ENCODE measurements at places on chromosomes 3 and 15.

GRCh38 chr3:112084980-112085705 is 1.0 kb upstream of the C3orf52 start:
- DNase-seq = no peak

- no peak for DNase-seq
Observed at GRCh38 chr3:35986161-35986560, 346.8 kb downstream of the ARPP21 start.

- DNase-seq = no peak
Observed at GRCh38 chr3:3800685-3801493, 1.7 kb downstream of the LRRN1 start.

DNA sequence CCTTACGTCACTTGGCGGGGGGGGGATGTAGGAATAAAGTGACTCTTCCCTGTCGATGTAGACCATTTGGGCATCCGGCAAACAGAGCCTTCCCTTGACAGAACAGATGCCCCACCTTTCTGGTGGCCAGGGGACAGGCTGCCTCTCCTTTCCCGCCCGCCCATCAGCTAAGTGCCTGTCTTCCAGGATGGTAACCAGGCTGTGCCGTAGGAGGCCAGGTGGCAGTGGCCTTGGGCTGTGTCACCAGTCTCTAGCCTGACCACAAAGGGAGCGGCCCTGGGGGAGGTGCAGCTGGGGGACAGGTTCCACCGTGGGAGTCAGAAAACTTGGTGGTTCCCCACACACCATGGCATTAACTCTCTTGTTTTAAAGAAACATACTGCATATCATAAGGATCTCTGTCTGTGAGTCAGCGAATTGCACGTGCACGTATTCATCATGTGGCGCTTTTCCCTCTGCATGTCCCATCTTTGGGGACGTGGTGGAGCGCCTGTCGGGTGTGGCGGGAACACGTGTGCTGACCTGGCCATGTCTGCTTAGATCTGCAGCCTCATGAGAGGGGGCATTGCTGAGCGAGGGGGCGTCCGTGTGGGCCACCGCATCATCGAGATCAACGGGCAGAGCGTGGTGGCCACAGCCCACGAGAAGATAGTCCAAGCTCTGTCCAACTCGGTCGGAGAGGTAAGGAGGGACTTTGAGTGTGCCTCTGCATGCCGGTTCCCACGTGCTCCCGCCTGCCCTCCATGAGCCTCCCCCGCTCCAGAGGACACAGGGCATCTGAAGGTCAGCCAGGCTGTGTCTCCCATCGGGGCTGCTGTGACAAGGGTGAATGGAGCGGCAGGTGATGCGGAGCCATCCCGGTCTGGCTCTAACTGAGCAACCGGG is 156.0 kb downstream of the NSMCE3 start:
- no peak for DNase-seq

DNA sequence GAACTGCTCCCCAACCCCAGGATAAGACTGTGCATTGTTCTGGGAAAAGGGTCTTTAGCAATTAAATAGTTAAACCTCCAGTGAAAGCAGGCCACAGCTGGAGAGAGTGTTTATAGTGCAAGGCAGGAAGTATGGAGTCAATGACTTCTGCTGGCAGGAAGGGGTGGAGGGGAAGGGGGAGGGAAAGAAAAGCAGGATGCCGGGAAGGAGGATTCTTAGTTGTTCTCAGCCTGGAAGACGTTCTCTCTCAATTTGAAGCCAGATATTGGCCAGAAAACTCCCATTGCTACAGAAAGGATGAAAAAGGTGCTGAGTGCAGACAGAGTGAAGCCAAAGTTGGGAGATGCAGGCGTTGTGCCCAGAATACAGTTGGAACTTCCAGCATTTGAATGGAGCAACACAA is 35.7 kb upstream of the ACTL6A start:
- DNase-seq = no peak

DNA sequence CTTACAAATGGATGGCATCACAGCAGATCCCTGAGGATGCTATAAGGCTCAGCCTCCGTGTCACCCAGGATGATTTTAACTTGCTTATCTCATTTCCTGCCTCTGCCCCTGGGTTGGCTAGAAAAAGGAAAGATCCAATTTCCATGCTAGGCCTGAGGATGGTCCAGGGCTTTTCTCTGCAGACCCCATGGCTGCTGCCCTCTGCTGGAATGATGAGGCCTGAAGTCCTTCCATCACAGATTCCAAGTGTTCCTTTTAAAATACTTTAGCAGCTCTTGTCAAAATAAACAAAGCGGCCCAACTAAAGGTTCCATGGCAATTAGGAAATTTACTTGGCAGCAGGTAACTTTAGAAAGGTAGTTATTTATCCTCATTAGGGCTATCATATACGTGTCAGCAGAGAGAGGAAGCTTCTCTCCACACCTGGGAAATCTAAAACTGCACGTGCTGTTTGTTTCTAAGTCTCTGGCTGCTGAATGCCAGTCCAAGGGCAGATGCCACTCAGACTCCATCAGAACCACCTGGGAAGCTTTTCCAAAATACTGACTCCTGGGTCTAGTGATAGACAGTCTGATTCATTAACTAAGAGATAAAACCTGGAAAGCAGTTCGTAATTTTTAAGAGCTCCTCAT is 401.9 kb upstream of the IL12A start:
- peak; percentile 23 for DNase-seq

- DNase-seq = no peak
Observed at GRCh38 chr3:27289769-27290413, 79.3 kb downstream of the NEK10 start.

DNA sequence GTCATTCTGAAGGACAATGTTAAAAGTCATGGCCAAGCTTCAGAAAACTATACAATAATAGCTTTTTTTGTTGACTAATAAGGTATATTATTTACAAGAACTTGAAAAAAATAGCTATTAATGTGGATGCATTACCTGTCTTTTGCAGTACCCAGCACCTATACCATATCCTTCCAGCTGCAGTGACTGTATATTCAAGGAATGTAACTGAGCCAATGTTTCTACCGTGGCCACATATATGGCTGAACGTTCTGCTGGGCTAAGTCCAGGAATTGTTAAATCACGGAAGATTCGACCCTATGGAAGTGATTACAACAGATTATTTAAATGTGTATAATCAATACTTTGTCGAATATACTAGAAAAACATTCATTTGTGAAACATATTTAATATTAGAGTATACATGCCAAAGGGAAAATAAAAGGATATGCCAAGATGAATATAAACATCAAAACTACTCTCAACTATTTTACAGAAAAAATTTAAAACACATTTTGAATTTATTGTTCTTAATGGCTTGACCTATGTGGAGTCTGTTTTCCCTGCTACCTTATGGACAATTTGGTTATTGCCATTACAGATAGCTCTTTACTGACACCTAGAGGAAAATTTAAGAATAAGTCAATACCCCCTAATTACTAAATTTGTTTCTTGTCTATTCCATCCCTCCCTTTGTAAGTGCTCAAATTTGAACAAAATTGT is 17.6 kb downstream of the ACAD11 start:
- no peak for DNase-seq

GRCh38 chr3:56147354-56147753 is 320.9 kb downstream of the ERC2 start:
- DNase-seq = no peak

GRCh38 chr15:81880833-81881232 is 165.0 kb downstream of the MEX3B start:
- DNase-seq = no peak

DNA sequence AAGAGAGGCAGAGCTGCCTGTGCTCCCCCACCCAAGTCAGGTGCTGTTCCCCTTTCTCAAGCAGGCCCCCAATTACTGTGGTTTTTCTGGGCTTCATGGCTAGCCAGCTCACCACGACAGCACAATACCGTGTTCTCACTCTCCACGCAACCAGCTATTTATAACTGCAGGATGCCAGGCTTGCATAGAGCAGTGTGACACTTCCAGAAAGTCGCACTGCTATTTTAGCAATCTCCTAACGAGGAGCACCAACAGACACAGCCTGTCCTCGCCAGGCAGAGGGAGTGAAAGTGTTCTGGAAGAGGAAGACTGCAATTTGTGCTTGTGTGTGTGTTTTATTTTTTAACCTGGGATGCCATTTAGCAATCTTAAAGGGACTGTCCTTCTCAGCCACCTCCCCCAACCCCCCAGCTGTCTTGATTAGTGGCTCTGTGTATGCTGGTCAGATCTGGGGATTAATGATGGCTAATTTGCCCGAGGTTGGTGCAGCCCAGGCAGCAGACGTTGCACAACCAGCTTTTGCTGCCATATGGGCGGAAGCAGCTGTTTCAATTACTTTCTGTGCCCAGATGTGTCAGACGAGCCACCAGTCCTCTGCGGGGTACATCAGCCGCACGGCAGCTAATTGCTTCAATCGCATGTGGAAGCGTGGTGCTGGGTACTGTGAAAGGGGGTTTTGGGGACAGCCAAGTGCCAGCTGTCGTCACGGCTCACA is 268.0 kb upstream of the ARRDC4 start:
- peak; percentile 49 for DNase-seq

DNA sequence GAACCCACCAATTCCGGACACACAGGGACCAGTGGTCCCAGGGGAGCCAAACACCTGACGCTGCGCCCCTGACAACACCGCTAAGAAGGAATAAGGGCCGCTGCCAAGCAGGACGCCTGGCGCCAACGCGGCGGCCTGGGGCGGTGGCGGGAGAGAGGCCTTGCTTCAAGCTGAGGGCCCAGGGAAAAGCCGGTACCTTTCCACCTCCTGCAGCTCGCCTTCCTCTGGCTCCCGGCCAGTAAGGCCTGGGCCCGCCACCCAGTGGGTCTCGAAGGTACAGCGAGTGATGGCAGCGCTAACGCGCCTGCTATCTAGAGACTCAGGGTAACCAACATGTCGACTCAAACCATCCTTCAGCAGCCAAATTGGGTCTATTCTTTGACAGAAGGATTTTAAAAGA is 1074.1 kb downstream of the SI start:
- no peak for DNase-seq

DNA sequence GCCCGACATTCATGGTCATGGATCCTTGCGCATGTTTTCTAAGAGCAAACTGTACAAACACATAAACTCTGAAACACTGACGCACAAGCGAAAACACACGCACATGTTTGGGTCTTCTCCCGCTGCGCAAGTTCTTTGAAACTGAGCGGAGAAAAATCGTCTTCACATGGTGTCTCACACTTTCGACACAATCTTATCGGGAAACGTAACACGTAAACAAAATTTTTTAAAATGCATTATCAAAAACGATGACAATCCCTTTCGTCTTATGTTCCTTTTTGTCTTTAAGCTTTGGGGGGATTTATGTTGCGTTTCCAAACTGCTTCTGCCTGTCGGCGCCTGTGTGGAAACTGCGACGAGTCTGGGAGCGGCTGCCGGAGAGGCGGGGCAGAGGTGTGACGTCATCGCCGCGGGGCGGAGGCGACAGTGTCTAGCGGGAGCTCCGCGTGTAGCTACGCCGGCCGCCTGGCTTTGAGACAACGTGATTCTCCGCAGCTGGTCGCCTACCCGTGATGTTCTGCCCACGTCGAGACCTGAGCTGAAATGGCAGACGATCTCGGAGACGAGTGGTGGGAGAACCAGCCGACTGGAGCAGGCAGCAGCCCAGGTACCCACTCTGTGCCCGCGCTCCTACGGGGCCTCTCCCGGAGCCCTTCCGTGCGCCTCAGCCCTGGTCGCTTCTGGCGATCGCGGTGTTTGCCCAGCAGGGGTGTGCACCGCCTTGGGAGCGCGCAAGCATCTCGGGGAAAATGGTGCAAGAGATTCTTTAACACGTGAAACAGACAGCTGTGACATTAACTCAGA is at the start of gene CMSS1:
Gene CMSS1 (plus strand): TSS at position 426 of the 804 bp plus-strand sequence.
- peak; percentile 79 for DNase-seq

GRCh38 chr3:65674226-65674625 is 364.5 kb downstream of the MAGI1 start:
- no peak for DNase-seq

GRCh38 chr3:13063225-13063624 is 10.0 kb downstream of the IQSEC1 start:
- no peak for DNase-seq

GRCh38 chr3:157081626-157082210 is 78.2 kb downstream of the CCNL1 start:
- no peak for DNase-seq

GRCh38 chr3:16993227-16993626 is 108.5 kb downstream of the PLCL2 start:
- DNase-seq = no peak

- no peak for DNase-seq
Observed at GRCh38 chr15:64144192-64144564, 7.4 kb upstream of the SNX22 start.

GRCh38 chr15:24659622-24660021 is 16.0 kb upstream of the NPAP1 start:
- no peak for DNase-seq

GRCh38 chr15:72313448-72313840 is 6.5 kb downstream of the CELF6 start:
- no peak for DNase-seq
